Liver (tissue), 10 donors: ENCODE measurements at places on chromosomes 13 and 19. TPM values are rescaled to one million over a fixed set of nuclear protein-coding genes. Genes with fewer than 3 reads are reported as not detected.

- DNase-seq: no peak
These were observed 34.6 kb downstream of the CRTC1 start for GRCh38 chr19:18718015-18718526.

DNA sequence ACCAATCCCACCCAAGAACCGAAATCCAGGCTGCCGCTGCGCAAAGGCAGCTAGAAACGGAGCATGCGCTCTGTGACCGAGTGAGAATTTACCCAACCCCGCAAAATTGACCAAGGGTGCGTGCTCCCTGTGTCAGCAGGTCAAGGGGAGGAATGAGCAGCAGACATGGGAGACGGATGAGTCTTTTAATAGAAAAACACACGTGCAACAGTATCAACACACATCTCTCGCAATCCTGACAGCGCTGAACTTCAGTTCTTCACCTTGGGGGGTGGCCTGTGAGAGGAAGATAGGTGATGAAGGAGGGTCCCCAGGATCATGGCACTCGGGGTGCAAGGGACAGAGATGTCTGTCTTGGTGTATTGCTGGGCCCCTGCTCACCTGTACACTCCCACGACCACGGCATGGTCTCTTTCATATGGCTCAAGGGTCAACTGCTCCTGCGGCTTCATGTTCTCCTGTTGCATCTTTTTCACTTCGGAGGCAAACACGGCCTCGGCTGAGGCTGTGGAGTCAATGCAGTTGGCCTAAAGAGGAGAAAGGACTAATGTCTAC lies 402 bp upstream of the DYRK1B start:
- no peak for DNase-seq

DNA sequence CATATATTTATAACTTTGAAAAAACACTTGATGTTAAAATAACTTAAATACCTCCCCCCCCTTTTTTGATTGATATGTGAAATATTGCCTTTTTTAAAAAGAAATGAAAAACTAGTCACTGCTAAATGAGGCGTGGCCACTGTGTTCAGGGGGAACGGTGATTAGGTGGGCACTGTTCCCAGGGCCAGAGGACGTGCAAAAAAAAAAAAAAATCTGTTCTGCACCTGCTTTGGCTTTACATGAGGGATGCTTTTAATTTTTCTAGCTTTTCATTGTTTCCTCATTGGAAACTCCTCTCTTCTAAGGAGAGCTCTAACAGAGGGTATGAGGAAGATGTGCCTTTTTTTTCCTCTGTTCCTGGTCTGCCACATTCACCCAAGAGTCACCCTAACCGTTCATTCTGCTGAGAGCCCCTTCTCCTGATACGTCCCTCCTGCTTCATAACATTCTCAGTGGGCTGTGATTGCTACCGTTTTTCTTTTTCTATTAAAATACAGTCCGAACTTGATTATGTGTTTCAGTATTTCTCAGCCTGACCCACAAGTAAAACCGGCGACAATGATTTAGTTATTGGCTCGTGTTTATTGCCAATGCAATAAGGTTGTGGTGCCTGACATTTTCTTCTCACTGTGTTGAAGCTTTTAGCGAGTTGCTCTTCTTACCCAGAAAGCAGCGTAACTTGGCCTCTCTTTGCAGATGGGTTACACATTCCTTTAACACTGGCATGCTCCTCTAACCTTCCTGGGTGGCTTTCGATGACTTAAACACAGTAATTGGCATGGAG lies 64.8 kb upstream of the ZNF536 start:
- DNase-seq: no peak

DNA sequence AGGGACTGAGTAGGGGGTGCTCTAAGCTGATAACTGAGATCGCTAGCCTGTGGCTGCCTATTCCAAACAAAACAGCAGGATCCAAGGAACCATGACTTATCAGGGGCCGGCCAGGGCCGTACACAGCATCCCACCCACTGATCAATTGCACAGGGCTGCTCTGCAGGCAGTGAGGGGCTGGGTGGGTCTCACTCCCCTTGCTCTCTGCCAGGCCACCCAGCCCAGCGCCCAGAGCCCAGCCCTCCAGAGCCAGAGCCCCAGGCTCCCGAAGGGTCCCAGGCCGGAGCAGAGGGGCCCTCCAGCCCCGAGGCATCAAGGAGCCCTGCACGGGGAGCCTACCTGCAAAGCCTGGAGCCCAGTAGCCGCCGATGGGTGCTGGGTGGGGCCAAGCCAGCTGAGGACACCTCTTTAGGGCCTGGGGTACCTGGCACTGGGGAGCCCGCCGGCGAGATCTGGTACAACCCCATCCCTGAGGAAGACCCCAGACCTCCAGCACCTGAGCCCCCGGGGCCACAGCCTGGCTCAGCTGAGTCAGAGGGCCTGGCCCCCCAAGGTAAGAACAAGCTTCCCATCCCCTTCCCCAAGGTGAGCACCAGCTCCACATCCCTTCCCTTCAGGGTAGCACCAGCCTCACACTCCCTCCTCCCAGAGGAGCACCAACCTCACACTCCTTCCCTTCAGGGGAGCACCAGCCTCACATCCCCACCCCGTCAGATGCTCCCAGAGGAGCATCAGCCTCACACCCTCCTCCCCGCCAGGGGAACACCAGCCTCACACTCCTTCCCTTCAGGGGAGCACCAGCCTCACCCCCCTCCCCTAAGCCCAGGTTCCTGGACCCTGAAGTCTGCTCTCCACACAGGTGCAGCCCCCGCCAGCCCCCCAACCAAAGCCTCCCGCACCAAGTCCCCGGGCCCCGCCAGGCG lies 1.9 kb downstream of the SYDE1 start:
- DNase-seq: no peak

DNA sequence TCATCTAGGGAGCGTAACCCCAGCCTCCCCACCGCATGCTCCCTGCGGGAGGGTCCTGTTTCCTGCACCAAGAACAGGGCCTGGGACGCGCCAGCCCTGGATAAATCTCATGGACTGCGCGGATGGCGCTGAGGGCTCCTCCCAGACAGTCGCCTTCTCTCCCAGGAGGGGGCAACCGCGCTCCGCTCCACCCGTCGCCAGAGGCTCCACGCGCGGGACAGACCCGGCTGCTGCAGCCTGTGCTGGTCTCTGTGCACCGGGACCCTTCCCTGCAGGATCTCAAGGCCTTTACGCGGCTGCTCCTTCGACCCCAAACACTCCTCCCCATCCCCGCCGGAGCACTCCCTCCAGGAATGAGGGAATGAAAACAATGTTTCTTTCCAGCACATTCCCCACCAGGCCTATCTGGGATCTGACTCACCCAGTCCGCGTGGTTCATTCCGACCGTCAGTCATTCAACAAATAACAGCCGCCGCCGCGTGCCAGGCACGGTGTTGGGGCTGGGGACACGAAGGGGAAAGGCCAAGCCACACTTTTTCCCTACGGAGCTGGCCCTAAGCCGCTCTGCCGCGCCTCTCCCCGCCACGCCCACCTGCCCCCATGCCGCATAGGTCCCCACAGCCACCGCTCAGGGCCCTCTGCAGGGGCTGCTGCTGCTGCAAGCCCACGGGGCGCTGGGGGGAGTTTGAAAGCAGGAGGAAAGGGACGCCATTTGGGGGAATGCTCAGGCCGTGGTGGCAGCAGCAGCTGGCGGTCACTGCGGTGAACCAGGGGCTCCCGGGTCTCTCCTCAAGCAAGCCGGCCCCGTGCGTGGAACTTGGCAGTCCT lies 6.0 kb downstream of the PNMA8B start:
- DNase-seq: no peak

GRCh38 chr13:51683597-51683996 lies 99.3 kb downstream of the WDFY2 start:
- no peak for DNase-seq

GRCh38 chr19:15684828-15685227 lies 11.9 kb downstream of the CYP4F12 start:
- DNase-seq: no peak

The NTF4 gene
- not detected for total RNA-seq

The RNF225 gene
- not detected for total RNA-seq
